ENCODE measurements at places on chromosomes 3 and 15.

- no peak for DNase-seq
Observed at GRCh38 chr3:29240248-29240647, 40.6 kb upstream of the RBMS3 start.

GRCh38 chr15:44468709-44469385, 41.4 kb downstream of the CTDSPL2 start:
- no peak for DNase-seq

DNA sequence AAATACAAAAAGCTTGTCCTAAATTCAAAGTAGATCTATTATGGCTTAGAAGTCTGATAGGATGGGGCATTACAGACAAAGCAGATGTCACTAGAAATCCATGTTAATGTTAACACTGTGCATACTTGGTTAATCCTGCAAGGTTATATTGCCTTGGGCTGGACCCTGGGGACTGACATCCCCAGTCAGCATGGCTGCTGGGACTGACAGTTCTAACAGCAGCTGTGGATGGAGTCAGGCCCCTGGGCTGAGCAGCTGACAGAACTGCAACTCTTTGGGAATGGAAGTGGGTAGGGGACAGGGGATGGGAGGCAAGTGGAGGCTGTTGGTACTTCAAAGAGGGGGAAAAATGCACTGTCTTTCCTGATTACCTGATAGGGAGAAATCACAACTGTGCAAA, 7.5 kb downstream of the P2RY1 start:
- DNase-seq: no peak

- no peak for DNase-seq
Observed at GRCh38 chr15:74789171-74789631, 7.3 kb downstream of the CSK start.

GRCh38 chr3:1960506-1960905, 138.2 kb upstream of the CNTN4 start:
- DNase-seq: no peak

- no peak for DNase-seq
Observed at GRCh38 chr3:36700537-36701248, 63.7 kb downstream of the DCLK3 start.
